ENCODE measurements at places on chromosomes 5 and 9.

- DNase-seq = no peak
Measured at GRCh38 chr9:76980566-76980965, 38.9 kb upstream of the FOXB2 start.

DNA sequence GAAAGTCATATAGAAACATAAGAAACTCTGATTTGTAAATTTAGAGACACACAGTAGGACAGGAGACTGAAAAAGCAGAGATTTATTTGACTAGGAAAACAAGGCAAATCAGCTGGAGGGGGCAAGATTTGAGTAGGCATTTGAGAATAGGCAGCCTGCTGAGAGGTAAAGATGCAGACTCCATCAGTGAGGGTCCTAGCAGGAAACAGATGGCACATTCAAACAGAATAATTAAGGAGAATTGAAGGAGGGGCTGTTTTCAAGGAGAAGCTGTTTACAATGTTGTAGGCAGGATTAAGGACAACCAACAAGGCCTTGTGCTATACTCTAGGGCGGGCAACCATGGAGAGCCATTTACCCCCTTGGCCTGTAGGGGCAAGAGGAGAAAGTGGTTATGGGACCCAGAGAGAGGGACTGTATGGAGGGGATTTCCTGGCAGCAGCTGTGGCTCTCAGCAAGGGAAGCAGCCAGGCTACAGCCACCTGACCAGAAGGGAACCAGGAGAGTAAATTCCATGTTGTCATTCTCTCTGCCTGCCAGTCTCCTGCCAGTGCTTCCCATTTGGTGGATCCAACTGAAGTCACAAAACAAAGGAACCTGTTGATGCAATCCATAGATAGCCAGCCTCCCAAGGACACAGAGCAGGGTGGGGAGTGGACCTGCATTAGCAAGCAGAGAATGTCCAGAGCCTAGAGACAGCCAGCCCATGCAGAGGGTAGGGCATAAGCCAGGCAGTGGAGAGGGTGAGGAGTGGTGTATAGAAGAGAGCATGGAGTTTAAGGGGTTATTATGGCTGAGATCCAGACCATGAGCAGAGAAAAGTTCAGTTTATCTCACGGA, 38.2 kb downstream of the PAPPA start:
- no peak for DNase-seq

DNA sequence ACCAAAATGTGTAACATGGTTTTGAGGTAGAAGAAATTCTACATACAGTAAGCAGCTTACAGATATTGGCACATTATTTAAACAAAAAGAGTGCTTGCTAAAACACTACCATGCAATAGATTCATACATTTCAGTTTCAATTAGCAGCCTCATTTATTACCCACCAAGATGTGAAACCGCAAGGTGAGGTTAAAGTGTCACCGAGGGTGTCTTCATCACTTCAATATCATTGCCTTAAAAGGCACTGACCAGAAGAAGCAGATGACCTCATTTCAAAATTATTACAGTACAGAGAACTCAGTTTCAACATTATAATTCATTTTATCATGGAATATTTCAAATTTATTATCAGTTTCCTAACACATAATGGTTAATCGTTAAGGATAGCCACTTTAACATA, 302.2 kb downstream of the ISL1 start:
- DNase-seq = no peak

GRCh38 chr9:130844044-130844451, 9.0 kb downstream of the ABL1 start:
- DNase-seq = no peak
